ENCODE measurements at places on chromosomes 7 and 10.

DNA sequence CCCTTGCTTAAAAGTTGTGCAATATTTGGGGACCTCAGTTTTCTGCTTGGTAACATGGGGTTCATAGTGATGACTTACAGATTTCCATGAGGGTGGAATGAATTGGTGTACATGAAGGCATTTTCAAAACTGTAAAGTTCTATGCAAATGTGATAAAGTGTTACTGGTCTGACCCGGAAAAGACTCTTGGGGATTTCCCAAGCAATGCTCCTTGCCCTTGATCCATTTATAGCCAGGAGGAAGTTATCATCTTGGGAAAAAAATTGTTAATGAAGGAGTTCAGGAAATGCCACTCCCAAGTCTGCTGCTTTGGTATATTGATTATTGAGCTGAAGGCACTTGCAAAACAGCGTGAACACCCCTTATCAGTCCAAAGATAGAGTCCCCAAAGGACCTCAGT is 96.3 kb upstream of the ZPBP start:
- no peak for DNase-seq

DNA sequence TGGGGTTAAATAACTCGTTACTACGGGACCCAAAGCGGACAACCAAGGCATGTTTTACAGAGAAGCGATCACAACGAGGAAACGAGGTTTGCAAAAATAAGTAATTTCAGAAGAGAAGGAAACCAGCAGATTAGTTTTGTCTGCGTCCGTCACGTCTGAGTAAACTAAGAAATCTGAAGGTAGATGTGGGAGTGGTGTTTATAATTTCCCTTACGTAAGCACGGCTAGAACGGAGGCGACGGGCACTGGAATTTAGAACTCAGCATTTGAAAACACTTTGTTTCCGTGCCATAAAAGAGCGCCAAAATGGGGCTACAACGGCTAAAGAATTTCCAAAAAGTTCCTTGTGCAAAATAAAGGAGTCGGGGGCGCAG is 718 bp upstream of the UMAD1 start:
- no peak for DNase-seq

- no peak for DNase-seq
Observed at GRCh38 chr7:45657890-45658715, 83.9 kb downstream of the ADCY1 start.

DNA sequence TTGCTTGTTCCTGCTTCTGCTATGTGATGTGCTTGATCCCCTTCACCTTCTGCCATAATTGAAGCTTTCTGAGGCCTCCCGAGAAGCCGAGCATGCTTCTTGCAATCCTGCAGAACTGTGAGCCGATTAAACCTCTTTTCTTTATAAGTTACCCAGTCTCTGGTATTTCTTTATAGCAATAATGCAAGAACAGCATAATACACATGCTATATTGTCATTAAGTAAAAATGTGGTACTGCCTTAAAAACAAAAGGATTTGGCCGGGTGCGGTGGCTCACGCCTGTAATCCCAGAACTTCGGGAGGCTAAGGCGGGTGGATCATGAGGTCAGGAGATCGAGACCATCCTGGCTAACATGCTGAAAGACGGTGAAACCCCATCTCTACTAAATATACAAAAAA is 59.6 kb upstream of the ANAPC16 start:
- DNase-seq, result no peak

- DNase-seq, result no peak
Observed at GRCh38 chr7:152395112-152395511, 40.7 kb downstream of the KMT2C start.

DNA sequence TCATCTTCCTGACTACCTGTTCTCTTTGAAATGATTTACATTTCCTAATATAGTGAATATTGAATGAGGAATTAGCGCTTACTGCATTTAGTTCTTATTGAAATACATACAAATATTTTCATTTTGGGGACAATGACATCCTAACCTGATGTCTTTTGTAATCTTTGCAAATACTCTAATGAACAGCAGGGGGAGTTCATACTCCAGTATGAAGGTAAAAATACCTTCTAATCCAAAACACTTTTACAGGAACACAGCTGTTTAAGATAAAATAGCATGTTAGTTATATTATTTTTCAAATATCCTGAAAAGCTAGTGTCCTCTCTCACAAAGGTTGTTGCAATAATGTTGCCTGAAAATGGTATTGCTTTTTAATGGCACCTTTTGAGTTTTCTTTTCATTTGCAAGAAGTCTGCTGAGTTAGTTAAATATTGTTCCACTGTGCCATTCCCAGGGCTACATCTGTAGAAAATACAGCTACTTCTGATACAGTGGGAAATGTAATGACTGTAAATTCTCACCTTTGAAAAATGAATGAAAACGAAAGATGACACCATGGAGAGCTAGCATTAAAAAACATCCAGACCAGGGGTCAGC is 400.0 kb downstream of the PHF14 start:
- no peak for DNase-seq
